ENCODE measurements at places on chromosomes 4 and X.

- DNase-seq, result no peak
Measured at GRCh38 chr4:23947826-23948225, 58.0 kb upstream of the PPARGC1A start.

DNA sequence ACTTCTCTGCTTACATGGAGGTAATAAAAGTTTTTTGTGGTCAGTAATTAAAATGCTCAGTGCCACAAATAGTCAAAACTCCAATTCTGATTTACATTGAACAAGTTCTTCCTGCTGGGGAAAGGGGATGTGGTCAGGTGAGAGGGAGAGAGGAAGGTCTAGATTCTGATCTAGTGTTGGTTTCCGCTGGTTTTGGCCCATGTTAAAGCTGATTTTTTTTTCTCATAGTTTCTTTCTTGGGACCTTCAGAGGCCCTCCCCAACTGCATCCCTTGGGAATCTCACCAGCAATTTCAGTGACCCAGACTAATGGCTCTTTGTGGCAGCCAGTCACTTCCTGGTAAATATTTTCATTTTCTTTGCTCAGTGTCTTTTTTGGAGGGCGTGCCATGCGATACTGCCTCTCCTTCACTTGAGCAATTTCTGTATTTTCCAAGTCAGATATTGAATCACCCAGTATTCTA is 332.7 kb downstream of the RAPGEF2 start:
- no peak for DNase-seq

GRCh38 chr4:8508266-8508665 is 67.7 kb downstream of the TRMT44 start:
- DNase-seq, result no peak

- no peak for DNase-seq
Measured at GRCh38 chr4:147683188-147683591, 773 bp downstream of the PRMT9 start.

- no peak for DNase-seq
Measured at GRCh38 chr4:24578364-24578763, 6.0 kb downstream of the DHX15 start.

DNA sequence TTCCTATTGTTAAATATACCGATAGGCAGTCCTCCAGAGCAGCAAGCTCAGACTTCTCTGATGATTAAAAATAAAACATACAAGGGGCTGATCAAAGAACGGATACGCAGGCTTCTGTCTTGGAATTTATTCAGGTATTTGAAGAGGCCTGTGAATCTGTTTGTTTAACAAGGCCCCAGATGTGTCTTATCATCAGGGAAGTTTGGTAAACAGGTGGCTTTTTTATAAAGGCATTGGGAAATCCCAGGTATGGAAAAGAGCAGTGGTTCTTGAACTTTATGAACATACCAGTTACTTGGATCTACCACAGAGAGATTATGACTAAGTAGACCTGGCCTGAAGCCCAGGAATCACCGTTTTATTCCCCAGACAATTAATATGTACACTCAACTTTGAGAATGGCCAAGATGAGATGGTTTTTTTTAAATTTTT is 47.9 kb downstream of the SOWAHB start:
- DNase-seq, result no peak

DNA sequence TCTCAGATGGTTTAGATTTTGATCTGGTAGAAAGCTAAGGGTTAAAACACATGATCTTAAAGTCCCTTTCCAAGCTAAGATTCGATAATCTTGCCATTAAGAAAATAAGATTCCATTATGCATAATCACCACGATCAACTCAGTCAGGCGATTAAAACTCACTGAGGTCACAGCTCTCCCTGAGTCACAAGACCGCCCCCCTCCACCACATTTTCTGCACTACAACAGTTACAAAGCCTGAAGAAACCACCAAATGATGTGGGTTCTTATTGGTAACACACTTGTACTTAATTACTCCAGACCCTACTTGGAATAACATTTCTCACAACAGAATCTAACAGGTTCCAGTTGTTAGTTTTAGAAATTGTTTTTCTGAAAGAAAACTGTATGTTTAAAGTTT is 62.8 kb downstream of the SH3KBP1 start:
- no peak for DNase-seq

- DNase-seq, result peak; percentile 12
Measured at GRCh38 chr4:121656269-121656641, 40.5 kb downstream of the ANXA5 start.

DNA sequence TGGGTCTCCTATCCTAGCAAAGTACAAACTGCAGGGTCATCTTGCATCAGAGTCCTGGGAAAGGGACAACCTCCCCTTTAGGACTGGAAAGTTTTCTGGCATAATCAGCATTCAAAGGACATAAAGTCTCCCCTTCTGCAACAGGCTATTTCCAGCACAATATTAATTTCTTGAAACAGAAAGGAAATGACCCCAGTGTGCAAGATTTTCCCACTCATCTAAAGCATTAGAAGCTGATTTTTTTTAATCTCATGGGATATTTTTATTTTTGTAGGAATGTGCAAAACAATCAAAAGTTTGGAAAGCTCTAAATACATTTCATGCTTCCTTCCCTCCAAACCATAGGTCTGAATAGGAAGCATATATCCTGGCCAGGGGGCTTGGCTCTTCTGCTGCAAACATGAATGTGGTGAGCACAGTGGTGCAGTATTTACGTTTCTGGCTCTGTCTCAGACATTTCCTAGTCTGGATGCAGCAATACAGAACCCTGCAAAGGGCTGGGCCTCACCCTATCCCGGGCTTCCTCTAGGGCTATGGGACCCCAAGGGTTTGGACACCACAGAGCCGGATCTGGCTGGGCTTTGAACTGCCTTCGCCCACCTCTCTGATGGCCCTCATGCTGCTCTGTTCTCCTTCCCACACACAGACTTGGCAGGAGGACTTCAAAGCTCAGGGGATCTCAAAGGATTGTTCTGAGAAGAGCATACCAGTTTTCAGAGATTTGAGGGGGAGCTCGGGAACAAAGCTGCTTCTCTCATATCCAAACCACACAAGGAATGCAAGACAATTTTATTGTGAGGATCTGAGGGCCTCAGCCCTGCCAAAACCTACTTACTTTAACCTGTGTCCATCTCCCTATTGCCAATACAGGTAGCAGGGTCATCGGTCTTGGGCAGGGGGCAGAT is 64.9 kb downstream of the POLR2B start:
- DNase-seq, result no peak

Measured in NCI-H1417 treated with DMSO at 0.1 percent for 48 hours (cell line).